ENCODE measurements at places on chromosomes 11 and 22. TPM values are rescaled to one million over a fixed set of nuclear protein-coding genes. Genes with fewer than 3 reads are reported as not detected.

DNA sequence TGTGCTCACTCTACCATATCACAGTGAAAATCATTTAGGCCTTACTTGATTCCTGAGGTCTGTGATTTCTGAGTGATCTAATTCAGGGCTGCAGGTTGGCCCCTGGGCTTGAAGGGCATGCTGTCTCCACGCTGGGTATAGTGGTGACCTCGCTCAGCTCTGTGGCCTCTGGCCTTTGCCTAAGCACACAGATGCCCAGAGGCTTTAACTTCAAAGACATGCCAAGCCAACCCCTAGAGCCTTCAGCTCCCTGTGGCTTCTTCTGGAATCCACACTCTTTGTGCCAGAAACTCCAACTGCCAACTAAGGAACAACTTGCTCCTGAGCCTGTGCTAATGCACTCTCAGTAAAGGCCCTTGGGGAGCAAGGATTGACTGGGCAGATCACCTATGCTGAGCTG is 232.6 kb upstream of the MPPED2 start:
- DNase-seq: no peak

- DNase-seq: no peak
These were observed 7.7 kb downstream of the LINC01488 start for GRCh38 chr11:69489031-69489745.

DNA sequence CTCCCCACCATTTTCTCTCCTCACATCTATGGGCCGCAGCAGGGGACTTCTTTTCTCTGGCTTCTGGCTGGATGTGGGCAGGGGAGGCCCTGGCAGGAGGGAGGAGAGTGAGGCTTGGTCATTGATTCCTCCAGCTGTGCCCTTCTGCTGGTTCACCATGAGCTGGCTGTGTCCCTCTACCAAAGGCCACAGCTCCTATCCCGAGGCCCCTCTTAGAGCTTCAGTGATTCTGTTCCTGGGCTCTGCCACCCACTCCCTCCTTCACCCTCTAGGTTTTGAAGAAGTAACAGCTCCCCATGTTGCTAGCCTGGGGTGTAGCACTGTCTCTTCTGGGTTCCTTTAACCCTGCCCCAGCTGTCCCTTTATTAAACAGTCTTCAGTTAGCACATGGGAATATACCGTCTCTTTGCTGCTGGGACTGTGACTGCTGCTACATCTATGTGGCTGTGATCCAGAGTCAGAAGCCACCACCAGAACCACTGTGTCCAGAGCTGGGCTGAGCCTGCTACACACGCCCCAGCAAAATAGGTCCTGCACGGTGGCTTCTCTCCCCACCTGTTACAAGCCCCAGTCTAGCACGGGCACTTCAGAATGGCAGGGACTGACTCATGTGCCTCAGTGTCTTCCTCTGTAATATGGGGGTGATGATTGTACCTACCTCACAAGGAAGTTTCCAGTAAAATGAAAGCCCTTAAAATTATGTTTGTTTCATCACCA is 578 bp upstream of the PARVG start:
- no peak for DNase-seq

GRCh38 chr22:32326647-32327046 is 31.0 kb upstream of the RFPL3 start:
- peak; percentile 42 for DNase-seq

GRCh38 chr11:96061730-96062129 is 137.8 kb upstream of the MTMR2 start:
- DNase-seq: no peak

DNA sequence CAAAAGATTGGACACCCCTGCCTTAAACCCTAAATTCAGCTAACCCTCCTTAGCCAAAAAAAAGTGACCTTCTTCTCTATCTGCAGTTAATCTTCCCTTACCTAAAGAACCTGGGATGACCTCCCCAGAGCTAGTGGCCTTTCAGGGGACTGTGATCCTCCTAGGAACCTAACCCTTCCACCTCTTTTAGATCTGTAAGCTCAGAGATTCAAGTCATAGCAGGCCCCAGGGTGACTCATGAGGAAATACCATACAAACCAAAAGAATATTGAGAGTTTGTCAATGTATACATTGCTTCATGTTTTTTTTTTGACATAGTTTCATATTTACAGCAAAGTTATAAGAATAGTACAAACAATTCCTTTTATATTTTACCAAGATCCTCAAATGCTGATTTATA is 38.3 kb upstream of the CXCR5 start:
- no peak for DNase-seq

GRCh38 chr11:114192841-114193389 is 103.3 kb upstream of the NNMT start:
- DNase-seq: no peak

GRCh38 chr11:14642873-14643696 is 519 bp upstream of the PDE3B start:
- DNase-seq: no peak

DNA sequence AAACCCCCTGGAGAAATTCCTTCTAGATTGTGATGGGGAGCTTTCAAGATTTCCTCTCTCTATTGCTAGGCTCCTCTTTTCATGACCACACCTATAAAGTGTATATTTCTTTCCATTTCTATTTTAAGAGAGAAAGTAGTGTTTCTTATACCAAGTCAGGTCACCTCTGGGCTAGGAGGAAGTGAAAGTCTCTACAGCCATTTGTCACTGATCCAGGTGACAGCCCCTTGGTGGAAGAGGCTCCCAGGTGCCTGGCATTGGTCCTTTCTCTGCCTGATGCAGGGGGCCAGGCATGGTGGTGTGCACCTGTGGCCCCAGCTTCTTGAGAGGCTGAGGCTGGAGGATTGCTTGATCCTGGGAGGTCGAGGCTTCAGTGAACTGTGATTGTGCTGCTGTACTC is 64.7 kb downstream of the DHCR7 start:
- no peak for DNase-seq

DNA sequence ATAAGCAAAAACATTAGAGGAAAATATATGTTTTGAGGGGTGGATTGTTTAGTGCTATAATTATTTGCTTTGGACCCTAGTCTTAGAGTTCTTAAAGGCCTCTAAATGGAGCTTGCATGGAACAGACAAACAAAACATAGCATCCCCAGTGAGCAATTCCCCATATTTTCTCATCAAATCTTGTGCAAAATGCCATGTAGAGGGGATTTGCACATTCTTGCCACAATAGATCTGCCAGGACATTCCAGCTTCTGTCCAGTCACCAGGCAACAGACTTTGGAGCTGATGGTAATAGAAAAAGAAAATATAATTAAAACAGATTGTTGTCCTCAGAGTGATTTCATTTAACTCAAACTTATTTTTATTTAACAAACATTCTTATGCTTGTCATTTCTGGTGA is 360.3 kb upstream of the PDGFD start:
- no peak for DNase-seq

GRCh38 chr11:109864834-109865547 is 228.2 kb upstream of the ZC3H12C start:
- no peak for DNase-seq

DNA sequence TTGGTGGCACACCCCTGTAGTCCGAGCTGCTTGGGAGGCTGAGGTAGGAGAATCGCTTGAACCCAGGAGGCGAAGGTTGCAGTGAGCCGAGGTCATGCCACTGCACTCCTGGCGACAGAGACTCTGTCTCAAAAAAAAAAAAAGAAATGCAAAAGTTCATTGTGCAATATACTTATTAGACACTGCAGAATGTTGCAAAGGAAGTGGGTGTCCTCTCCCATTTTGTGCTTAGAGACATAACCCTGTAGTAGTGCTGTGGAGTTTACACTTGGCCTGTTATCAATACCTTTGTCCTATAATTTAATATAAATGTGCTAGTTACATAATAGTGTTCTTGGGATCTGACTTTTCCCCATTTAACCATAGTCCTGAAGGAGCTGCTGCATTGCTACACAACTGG is 9.4 kb downstream of the BCL2L13 start:
- no peak for DNase-seq

DNA sequence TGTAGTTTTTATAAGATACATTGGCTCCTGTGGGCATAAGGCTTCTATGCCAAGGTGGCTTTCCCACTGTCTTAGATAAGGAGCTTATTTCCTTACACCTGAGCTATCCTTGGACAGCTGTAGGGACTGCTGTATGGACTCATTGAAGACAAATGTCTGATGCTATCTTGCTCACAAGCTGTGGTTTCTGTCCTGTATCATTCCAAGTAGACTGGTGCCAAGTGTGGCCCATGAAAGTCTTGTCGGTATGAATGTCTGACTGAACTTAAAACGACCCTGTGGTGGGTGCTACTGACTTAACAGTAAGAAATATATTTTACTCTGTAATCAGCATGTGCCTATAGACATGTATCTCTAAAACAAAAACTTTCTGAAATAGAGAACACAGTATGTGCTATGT is 45.0 kb downstream of the LARGE2 start:
- DNase-seq: no peak

DNA sequence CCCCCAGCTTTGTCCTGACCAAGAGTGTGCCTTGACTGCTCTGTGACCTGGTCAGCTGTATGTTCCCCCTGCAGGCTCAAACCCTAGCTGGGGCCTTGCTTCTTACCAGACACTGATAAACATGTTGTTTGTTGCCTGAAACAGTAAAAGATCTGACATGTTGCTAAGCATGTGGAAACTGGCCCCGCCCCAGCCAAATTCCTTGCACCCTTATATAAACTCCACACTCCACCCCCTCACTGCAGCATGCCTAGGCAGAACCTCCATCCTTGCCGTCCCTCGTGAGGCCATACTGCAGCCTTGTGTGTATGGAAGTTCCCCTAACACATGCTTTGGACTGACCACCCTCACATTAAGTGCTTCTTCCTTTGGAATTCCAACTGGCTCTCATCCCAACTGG is 27.3 kb downstream of the LRRC74B start:
- no peak for DNase-seq

GRCh38 chr22:40853961-40854360 is 2.5 kb downstream of the ST13 start:
- no peak for DNase-seq

DNA sequence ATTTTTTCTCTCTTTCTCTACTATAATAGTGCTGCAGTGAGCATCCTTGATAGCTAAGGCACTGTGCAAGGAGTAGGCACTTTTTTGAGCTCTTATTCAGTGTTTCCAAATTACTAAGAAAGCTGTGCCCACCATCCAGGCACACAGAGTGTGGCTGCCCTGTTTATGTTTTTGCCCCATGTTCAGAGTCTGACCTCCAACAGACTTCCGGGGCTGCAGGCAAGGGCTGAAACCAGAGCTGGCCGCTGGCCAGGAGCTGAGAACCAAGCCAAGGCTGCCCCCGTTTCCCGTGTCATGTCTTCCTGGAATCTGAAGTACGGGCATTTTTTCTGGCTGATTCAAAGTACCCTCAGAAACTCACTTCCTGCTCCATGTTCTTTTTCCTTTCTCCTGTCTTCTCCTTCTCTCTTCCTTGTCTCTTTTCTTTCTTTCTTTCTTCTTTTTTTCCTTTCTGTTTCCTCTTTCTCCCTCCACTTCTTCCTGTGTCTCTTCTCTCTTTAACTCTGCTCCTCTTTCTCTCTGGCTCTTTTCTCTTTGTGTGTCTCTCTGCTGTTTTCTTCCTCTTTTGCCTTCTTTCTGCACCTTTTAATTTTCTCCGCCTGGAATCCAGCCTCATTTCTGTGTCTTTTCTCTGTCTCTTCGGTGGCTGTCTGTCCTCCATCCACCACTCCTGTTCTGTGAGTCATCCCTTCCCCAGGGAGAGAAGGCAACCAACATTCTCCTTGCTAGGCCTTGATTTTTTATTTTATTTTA is 17.0 kb upstream of the KCTD14 start:
- no peak for DNase-seq

DNA sequence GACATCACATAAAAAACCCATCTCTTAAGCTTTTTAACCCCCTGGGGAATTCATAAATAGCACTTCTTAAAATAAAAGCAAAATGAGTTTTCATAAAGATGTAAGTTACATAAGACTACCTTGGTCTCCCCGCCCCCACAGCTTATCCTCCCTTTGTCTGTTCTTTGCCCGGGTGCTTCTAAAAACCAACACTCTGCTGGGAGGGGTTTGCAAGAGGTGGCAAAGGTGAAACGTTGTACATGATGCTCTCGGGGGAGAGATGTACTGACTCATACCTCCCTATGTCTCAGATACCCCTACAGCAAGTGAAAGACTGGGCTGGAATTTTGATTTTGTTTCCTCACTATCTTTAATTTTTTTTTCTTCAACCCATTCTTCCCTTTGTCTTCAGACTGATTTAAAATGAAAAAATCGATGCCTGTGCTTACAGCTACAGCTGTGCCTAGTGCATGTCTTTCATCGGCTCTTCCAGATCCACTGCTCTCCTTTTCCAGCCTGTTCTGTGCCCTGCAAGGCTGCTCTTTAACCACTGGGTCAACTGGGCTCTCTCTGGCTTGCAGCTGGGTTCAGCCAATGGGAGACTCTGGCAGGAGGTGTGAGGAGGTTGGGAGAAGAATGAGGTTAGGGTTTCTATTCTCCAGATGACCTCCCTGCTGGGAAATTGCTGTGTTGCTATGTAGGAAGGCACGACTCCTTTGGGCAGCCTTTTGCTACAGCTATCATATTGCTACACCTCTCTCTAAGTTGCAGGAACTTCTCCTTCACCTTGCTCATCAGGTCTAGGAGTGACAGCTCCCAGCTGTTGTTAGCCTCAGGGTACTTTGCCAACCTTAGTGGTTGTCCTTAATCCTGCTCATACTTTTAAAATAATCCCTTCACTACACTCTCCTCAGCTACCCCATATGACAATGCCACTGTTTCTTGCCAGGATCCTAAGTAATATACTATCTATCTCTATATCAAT is 266.5 kb downstream of the TENM4 start:
- DNase-seq: no peak

DNA sequence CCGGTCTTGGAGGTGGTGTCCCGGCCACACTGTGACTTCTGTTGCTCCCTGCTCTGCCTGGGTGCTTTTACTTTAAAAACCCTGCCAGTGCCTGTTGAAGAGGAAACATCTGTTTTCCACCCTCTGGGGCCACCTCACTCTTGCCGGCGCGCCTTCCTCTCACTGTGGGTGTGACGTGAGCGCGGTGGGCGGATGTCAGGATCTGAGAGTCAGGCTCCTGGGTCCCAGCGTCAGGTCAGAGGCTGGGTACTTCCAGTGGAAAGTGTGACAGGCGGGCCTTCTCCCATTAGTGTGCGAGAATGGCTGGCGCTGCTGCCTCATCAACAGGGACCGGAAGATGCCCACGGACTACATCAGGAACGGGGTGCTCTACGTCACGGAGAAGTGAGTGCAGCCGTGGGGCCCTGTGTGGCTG is 54.2 kb downstream of the GRAMD4 start:
- no peak for DNase-seq

GRCh38 chr11:120338107-120338933 is 2.1 kb downstream of the ARHGEF12 start:
- DNase-seq: no peak

The NLRP14 gene
- total RNA-seq: 0.12 TPM

The DENND5A gene
- total RNA-seq: 76.0 TPM

The POLR2F gene
- total RNA-seq: 99.6 TPM

The OR52E2 gene
- total RNA-seq: not detected

The AAMDC gene
- total RNA-seq: 33.6 TPM

The PTPN5 gene
- total RNA-seq: 0.48 TPM

The SNX32 gene
- total RNA-seq: 4.2 TPM

The OR51B4 gene
- not detected for total RNA-seq

The RAG1 gene
- total RNA-seq: 1.4 TPM

The CSF2RB gene
- total RNA-seq: 0.72 TPM

The CHADL gene
- total RNA-seq: 1.1 TPM

The SUSD2 gene
- 5.6 TPM for total RNA-seq

The CUL5 gene
- 37.9 TPM for total RNA-seq

The MYOD1 gene
- not detected for total RNA-seq
